Activated CD8-positive, alpha-beta memory T cell treated with anti-CD3 and anti-CD28 coated beads for 36 hours (primary cell): ENCODE measurements at places on chromosomes 2 and 18. TPM values are rescaled to one million over a fixed set of nuclear protein-coding genes. Genes with fewer than 3 reads are reported as not detected.

NYAP2 gene
- total RNA-seq: not detected

DCC gene
- not detected for total RNA-seq

TMEM163 gene
- total RNA-seq: 0.08 TPM

EFHD1 gene
- 0.17 TPM for total RNA-seq

SLC23A3 gene
- total RNA-seq: 2.9 TPM

ITGB1BP1 gene
- 196 TPM for total RNA-seq

EFR3B gene
- total RNA-seq: 0.17 TPM

POTEE gene
- 0.34 TPM for total RNA-seq

WBP1 gene
- total RNA-seq: 28.7 TPM

FNDC4 gene
- total RNA-seq: not detected

MAIP1 gene
- 41.5 TPM for total RNA-seq

ALPG gene
- not detected for total RNA-seq

DIS3L2 gene
- total RNA-seq: 30.6 TPM

SH3RF3 gene
- total RNA-seq: 0.25 TPM

LYPD6B gene
- total RNA-seq: not detected

IL37 gene
- not detected for total RNA-seq

FBXO41 gene
- total RNA-seq: 39.5 TPM

SKOR2 gene
- total RNA-seq: not detected

QPCT gene
- 5.5 TPM for total RNA-seq

NFU1 gene
- total RNA-seq: 41.2 TPM

ARHGEF33 gene
- 0.42 TPM for total RNA-seq

CD8A gene
- total RNA-seq: 433 TPM

FAM124B gene
- total RNA-seq: 0.11 TPM

MEP1B gene
- total RNA-seq: not detected
